Mesangial cell (primary cell): ENCODE measurements at places on chromosomes 11 and 22. TPM values are rescaled to one million over a fixed set of nuclear protein-coding genes. Genes with fewer than 3 reads are reported as not detected.

HEPACAM gene
- not detected in 2 replicates for total RNA-seq

CHEK1 gene
- 11.4 and 35.7 TPM in 2 replicates for total RNA-seq

GLB1L2 gene
- 6.2 and 9.4 TPM in 2 replicates for total RNA-seq

ROBO4 gene
- total RNA-seq, result 0.65 and 0.76 TPM in 2 replicates

CD6 gene
- total RNA-seq, result 0.25 and 0.33 TPM in 2 replicates

MIOX gene
- 0.33 and 1.5 TPM in 2 replicates for total RNA-seq

HTR3A gene
- not detected in 2 replicates for total RNA-seq

CDC42BPG gene
- total RNA-seq, result 2.1 and 10.1 TPM in 2 replicates

PATZ1 gene
- total RNA-seq, result 24.9 and 34.9 TPM in 2 replicates

FOLR1 gene
- total RNA-seq, result 0.49 and 17.1 TPM in 2 replicates

ART5 gene
- 3.0 TPM in 1 of 2 replicates, not detected in the other for total RNA-seq
